ENCODE measurements at places on chromosomes 3 and 15. TPM values are rescaled to one million over a fixed set of nuclear protein-coding genes. Genes with fewer than 3 reads are reported as not detected.

Gene KLHL40
- polyA plus RNA-seq = not detected

Gene CNTN3
- 5.1 TPM for polyA plus RNA-seq

Gene CAPN3
- 26.3 TPM for polyA plus RNA-seq

Gene ZNF80
- polyA plus RNA-seq = 0.06 TPM

Gene ZIC4
- not detected for polyA plus RNA-seq

Gene MCTP2
- 19.2 TPM for polyA plus RNA-seq

Gene MLF1
- polyA plus RNA-seq = 55.1 TPM

Gene ABHD17C
- polyA plus RNA-seq = 25.2 TPM

Gene PRR23B
- not detected for polyA plus RNA-seq

Gene PTPRG
- 75.4 TPM for polyA plus RNA-seq

Gene CFAP92
- polyA plus RNA-seq = 2.0 TPM

Gene PP2D1
- polyA plus RNA-seq = 1.1 TPM

Gene FAM219B
- polyA plus RNA-seq = 52.4 TPM

Gene AGBL1
- polyA plus RNA-seq = 0.08 TPM

Gene PRSS50
- 3.5 TPM for polyA plus RNA-seq

Gene ETFA
- polyA plus RNA-seq = 152 TPM

Gene LMAN1L
- polyA plus RNA-seq = not detected

Gene WDR72
- polyA plus RNA-seq = 61.7 TPM

Gene SEMA3G
- 29.8 TPM for polyA plus RNA-seq

Gene EIF4E3
- polyA plus RNA-seq = 10.4 TPM

Gene TMEM108
- polyA plus RNA-seq = 2.1 TPM

Gene TMEM207
- polyA plus RNA-seq = 17.3 TPM

Gene SV2B
- 0.69 TPM for polyA plus RNA-seq

Gene ANKUB1
- polyA plus RNA-seq = 0.17 TPM

Gene TFDP2
- 97.9 TPM for polyA plus RNA-seq
